ENCODE measurements at places on chromosomes 13 and 19. TPM values are rescaled to one million over a fixed set of nuclear protein-coding genes. Genes with fewer than 3 reads are reported as not detected.

The PSMD8 gene
- 187 TPM for total RNA-seq

The ADAT3 gene
- 9.9 TPM for total RNA-seq

The CEACAM1 gene
- 27.1 TPM for total RNA-seq

- no peak for DNase-seq
These were observed 143.2 kb downstream of the POU4F1 start for GRCh38 chr13:78460176-78460575.

- DNase-seq, result no peak
These were observed 366.9 kb downstream of the KLF12 start for GRCh38 chr13:73767191-73767741.

GRCh38 chr13:26991508-26992181 is 180.0 kb downstream of the USP12 start:
- DNase-seq, result no peak

Measured in activated CD8-positive, alpha-beta T cell treated with anti-CD3 and anti-CD28 coated beads, Interleukin-2, amount 10 ng/mL, durations not matched to agents 7 days and 5 days (primary cell).